HCT116 (cell line): ENCODE measurements at places on chromosomes 12 and 14.
A peak's percentile ranks its signal among the peaks of the same experiment; 100 is the strongest.

- DNase-seq: peak; percentile 52
Measured at GRCh38 chr12:111304642-111305071, 64.2 kb downstream of the PHETA1 start.

- DNase-seq: peak; percentile 2
Measured at GRCh38 chr14:59829469-59830337, 40.9 kb downstream of the RTN1 start.

GRCh38 chr12:110079477-110080400 is 31.4 kb upstream of the C12orf76 start:
- DNase-seq: no peak

DNA sequence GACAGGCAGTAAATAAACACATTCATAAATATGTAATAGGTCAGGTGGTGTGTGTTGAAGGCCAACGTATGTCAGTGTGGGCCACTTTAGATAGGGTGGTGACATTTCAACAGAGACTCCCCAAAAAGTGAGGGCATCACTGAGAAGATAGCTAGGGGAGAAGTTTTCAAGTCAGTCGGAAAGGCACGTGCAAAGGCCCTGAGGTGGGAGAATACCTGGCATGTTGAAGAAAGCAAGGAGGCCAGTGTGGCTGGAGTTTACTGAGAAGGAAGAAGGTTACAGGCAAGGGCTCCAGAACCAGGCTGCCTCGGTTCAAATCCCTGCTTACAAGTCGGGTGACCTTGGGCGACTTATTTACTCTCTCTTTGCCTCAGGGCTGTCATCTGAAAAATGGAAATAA is 11.0 kb upstream of the HEBP1 start:
- DNase-seq: no peak

- no peak for DNase-seq
Measured at GRCh38 chr12:118033902-118034301, 17.4 kb downstream of the RFC5 start.

GRCh38 chr14:32472512-32473463 is 143.7 kb downstream of the AKAP6 start:
- DNase-seq: no peak
